Femur (tissue), 1 donor: ENCODE measurements at places on chromosomes 3 and 15.

GRCh38 chr3:191774485-191774884 is 313.5 kb downstream of the PYDC2 start:
- DNase-seq: no peak

DNA sequence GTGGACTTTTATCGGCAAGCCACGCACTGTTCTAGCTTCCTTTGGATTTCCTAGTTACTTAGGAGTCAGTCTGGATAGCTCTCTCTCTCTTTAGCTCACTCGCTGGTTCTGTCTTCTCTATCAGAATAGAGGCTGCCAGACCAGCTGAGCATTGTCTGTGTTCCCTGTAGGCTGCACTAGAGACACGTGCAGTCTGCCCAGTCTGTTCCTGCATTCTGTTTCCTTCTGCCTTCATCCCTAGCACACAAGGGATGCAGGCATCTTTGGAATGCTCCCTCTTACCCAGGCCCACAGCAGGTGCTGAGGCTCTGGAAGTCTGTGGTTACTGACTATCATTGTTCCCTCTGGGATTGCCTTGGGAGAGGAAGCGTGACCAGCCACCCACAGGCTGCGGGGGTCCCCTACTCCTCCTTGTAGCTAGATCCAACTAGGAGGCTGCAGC is 322.8 kb downstream of the ZNF621 start:
- peak; percentile 70 for DNase-seq

- no peak for DNase-seq
These were observed 208.3 kb upstream of the SLITRK3 start for GRCh38 chr3:165404357-165405027.

GRCh38 chr3:18489939-18490338 is 64.8 kb upstream of the SATB1 start:
- no peak for DNase-seq

- no peak for DNase-seq
These were observed 110.3 kb downstream of the HCN4 start for GRCh38 chr15:73258271-73259108.

DNA sequence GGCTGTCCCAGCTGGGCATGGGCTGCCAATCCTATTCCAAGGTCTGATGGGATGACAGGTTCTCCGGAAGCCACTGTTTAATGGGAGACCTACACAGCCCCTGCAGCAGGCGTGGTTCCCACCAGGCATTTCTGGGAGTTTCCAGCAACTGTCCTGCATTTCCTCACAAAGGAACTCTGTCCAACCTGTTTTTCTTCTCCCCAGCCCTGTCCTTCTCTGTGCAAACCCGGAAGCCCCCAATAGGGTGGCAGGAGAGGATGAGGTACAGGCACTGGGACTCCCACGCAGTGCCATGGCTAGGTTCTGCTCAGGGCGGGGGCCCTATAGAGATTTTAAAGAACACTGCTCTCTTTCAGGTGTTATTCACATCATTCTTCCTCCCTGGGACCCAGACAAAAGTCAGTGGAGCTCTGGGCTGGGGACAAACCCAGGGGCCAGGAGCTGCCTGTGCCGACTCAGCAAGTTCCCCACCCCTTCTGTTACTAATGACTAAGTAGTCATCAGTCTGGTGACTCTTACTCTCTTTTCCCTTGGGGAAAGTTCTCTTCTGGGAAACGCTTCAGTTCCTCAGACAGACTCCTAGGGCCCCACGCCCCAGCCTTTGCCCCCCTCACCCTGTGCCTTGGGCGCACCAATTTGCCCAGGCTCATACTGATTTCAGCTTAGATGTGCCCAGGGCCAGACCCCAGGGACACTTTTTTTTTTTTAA is 97.7 kb downstream of the CD47 start:
- DNase-seq: no peak

- no peak for DNase-seq
These were observed 8.8 kb downstream of the TBC1D23 start for GRCh38 chr3:100269410-100270214.

DNA sequence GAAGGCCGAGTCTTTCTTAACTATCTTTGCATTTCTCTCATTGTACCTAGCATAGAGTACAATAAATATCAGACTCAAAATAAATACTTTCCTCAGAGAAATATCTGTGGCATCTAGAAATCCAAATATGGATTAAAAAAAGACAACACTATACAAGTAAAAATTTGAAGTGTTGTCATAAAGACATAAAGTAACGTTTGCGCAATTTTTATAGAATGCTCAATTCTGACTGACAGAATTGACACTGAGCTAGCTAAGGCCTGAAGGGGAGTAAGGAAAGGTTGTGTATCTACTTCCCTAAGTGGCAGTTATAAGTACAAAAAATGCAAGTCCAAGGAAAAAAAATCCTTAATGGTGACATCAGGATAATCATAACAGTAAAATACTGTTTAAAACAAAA is 1.1 kb downstream of the SEC11A start:
- no peak for DNase-seq

DNA sequence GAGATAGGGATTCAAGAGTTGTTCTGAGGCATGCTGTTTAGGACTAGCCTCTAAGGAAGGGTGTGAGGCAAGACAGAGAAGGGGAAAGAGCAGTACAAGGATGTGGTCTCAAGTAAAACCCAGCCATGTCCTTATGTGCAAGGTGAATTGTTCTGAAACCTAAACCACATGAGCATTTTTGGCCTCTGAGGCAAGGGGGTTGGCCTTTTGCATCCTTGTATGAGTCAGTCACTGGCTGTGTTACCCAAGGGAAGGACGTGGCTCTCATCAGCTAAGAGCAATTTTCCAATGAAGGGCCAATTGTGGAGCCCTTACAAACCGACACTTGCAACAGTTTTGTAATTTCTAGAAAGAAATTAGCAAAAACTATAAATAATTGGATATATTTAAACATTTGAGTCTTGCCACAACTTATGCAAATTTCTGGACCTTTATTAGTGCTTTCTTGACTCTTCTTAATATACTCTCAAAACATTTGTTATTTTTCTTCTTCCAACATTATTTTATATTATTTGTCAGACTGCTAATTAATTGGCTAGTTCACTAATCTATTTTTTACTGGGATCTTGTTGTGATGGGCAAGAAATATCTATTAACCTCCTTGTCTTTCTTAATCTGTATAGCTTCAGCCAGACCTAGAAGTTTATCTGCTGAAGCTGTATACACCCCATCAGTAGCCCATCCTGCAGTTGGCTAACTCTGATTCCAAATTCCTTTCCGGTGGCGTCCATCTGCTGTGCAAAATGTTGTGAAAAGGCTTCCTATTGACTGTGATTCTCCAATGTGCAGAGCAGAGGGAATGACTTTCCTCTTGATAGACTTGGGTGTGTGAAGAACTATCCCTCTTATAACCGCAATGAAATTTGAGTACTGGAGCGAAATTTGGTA is 97.7 kb upstream of the P2RY1 start:
- DNase-seq: no peak

- no peak for DNase-seq
These were observed 600.9 kb upstream of the ROBO2 start for GRCh38 chr3:76438971-76439370.

GRCh38 chr15:64597477-64597822 is 137.1 kb downstream of the ZNF609 start:
- no peak for DNase-seq

DNA sequence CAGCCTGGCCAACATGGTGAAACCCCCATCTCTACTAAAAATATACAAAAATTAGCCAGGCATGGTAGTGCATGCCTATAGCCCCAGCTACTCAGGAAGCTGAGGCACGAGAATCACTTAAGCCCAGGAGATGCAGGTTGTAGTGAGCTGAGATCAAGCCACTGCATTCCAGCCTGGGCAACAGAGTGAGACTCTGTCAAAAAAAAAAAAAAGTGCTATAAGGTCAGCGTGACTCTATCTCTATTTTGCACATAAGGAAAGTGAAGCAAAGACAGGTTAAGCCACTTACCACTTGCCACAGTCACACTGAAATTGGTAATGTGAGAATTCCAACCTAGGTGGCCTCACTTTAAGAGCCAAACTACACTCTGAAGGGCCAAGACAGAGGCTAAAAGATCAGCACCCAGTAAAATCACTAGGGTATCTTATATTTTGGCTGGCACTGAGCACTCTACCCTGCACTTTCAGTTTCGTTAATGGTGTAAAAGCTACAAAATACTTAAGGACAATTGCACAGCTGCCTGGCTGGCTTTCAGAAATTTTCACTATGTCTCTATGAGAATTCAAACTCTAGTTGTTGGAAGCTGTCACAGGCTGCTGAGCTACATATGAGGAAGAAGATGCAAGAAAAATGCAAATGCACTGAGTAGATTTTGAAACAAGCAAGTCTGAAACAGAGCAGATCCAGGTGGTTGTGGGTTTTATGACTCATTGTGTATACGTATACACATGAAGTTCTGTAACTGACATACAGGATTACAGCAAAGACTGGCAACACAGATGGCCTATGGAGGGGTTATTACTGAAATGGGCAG is 32.7 kb downstream of the TRANK1 start:
- peak; percentile 44 for DNase-seq

DNA sequence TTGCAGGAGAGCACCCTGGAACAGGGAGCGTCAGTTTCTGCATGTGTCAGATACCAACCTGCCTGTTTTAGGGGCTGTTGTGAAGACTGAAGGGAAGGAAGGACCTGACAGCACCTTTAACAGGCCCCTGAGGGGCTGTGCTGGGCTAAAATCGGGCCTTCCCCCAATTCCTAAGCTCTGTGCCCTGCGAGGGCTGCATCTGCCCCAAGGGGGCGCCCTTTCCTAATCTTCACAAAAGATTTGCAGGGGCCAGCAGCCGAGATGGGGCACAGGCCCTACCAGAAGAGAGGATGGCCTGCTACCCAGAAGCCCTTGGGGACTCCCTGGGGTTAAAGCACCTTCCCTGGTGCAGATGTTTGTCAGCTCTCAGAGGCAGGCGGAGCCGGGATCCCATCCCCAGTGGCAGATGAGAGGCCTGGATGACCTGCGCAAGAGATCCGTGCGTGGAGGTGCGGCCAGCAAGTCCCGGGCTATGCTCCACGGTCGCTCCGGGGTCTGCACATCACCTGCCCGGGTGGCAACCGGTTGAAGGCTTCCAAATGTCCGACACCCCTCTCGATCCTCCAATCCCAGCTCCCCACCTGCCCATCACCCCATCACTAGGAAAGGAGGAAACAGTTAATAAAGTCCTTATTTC is 53.6 kb downstream of the RHCG start:
- DNase-seq: no peak

DNA sequence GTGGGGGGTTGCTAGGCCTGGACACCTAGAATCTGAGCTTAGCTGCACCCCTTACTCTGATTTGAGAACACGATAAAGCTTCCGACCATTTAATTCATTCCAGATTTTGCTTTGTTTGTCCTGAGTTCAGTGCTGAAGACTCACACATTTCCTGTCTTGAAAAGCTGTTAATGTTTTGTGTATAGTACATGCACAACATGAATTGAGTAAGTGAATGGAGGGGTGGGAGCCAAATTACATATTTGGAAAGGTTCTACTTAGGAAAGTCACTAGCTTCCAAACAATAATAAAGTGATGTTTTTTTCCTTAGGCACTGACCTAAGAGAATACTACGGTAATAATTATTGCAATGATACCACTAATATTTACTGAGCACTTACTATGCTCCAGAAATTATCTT is 955.2 kb upstream of the NR2F2 start:
- DNase-seq: no peak

DNA sequence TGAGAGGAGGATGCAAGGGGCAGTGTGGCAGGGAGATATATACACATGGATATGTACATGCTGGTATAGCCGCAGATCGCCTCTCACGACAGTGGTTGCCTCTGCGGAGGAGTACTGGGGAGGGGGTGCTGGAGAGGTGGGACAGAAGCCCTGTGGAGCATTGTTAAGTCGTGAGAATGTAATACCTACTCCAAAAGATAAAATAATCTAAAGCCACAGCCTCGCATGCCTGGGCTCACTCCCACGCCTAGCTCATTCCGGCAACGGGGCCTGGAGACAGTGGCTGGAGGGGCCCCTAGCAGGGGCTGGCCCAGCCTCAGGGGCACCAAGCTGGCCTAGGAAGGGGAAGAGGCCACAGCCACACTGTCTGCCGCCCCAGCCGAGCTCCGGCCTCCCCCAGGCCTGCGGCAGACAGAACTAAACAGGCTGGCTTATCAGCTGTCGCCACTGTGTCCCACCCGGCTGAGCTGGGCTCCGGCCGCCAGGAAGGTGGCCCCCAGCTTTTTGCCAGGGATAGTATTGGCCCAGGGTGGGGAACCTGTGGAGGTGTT is 65.1 kb upstream of the LCTL start:
- DNase-seq: no peak

- no peak for DNase-seq
These were observed 53.7 kb downstream of the SCN11A start for GRCh38 chr3:38998086-38998485.

- DNase-seq: no peak
These were observed 95.0 kb upstream of the CCDC80 start for GRCh38 chr3:112735926-112736325.

DNA sequence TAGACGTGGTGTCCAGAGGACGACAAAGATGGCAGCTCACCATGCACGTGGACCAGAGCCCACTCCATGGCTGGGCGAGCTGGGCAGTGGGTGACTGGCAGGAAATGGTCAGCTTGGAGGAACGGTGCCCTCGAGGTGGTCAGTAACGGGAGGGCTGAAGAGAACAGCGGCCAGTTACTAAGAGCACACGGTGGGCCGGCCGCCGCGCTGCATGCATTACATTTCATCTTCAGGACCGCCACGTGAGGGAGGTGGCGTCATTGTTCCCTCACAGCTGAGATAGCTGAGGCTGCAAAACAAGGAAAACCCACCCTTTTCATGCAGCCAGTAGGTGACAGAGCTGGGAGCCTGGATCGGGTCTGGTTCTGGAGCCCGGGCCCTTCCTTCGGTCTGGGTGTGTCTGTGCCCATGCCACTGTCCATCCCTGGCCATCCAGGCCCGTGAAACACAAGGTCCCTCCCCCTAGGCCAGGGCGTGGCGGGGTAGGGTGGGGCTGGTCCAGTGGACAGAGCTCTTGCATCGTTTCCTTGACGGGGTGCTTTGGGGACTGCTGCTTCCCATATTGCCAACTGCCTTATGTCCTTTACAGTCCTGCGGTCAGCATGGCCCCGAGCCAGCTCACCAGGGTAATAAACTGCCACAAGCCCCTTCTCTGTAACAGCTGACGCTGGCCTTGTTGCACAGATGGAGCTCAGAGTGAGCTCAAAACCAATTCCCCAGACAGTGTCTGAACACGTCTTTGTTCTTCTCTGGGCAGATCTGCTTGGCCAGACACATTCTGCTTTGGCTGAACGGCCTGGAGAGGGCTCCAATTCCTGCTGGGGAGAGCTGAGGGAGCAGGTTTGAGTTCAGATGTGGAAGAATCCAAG is 51.8 kb downstream of the RGMA start:
- peak; percentile 89 for DNase-seq

DNA sequence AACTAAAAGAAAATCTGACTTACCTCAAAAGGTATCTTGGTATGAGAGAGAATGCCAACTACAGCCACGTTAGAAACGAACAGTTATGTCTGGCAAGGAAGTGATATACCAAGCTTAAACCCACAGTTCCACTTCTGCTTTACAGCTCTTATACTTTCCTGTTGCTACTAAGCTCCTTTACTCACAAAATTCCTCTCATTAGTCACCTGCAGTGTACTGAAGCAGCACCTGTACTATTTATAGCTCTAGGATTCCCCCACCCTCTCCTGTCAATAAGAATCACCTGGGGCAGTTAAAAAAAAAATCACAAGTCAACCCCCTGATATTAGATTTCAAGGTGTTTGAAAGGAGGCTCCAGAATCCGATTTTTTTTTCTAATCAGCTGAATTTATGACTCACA is 2.9 kb upstream of the TMEM266 start:
- no peak for DNase-seq
